Stomach (tissue), 19 donors: ENCODE measurements at places on chromosomes 4 and X.

DNA sequence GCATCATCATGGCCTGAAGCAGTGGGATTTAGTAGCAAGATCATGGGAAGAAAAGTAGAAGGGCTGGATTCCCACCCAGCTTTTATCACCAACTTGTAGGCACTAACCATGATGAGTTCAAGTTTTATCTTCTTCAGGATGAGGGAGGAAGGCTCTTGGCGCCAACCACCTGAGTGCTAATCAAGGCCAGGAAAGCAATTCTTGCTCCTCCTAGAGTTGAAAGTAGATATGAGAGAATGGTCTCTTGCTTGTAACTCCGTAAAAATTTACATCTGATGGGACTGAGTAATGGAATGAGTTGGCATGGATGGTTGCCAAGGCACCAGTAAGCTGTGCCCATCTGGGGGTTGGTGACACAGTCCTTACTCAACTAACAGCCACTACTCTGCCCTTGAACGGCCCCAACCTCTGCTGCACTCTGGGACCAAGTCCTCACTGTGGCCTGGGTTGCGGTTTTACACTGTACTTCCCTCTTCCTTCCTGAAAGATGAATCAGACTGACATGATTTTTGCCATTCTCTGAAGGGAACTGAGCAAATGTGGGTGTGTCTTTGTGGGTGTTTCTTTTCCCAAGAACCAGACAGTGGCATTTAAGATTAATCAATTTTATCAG lies 39.4 kb upstream of the NDP start:
- DNase-seq: peak; percentile 11

DNA sequence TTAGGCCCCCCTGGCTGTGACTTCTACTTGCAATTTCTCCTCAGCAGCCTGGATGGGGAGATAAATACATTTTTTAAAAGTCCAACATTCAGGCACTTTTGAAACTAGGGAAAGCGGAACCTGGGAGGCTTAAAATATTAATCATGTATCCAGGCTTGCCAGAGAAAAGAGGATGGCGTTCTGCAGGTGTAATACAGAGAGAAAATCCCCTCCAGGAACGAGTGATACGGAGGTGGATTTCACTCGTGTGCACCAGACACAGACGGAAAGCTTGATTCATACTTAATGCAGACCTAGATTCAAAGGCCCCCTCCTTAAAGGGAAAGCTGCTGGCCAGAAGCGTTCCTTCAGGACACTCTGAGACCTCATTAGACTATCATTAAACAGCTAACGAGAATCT lies 354.0 kb upstream of the BOD1L1 start:
- no peak for DNase-seq

DNA sequence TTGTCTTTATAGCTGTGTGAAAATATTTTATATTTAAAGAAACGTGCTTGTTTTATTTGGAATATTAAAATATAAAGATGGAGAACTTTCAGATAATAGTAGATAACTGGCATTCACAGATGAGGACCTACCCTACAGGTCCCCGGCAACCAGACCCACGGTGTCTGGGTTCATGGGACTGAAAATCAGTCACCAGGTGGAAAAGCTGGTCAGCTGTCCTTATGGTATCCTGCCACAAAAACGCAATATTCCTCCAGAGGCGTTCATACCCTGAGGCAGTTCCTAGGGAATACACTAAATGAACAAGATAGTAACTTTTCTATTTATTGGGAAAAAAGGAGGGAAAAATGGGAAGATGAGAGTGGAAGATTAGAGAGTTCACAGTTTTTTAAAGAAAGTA lies 1.2 kb downstream of the TLR6 start:
- DNase-seq: no peak

DNA sequence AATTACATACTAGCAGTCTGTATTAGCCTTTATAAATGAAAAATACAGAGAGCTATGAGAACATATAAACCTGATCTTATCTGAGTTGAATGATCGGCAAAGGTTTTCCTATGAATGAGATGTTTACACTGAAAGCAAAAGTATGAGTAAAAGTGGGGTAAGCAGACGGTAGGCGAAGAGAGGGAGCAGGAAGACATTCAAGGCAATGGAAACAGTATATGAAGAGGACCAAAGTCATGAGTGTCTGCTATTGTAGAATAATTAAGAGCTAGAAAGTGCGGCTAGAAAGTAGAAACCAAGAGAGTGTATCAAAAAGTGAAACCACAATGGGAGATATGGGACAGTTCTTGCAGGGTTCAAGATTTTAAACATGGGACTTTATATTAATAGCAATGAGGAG lies 67.0 kb upstream of the TMLHE start:
- no peak for DNase-seq

DNA sequence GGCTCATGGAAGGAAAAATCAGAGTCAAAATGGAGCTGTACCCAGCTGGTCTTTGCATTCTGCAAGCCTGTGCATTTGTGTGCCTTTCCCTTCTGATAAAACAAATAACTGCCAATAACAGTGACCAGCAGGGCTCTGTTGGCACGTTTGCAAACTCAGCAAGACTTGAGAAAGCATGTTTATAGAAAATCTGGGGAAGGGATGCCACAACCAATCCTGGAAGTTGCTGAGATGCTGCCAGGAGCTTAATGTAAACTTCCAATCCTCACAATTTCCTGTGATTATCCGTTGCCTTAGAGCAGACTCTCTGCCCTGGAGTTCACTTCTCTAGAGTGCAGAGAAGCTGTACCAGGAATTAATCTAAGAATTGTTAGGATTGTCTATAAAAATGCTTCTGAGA lies 6.9 kb upstream of the ANXA3 start:
- DNase-seq: no peak

GRCh38 chr4:25865586-25865985 lies 2.8 kb upstream of the SEL1L3 start:
- peak; percentile 81 for DNase-seq

DNA sequence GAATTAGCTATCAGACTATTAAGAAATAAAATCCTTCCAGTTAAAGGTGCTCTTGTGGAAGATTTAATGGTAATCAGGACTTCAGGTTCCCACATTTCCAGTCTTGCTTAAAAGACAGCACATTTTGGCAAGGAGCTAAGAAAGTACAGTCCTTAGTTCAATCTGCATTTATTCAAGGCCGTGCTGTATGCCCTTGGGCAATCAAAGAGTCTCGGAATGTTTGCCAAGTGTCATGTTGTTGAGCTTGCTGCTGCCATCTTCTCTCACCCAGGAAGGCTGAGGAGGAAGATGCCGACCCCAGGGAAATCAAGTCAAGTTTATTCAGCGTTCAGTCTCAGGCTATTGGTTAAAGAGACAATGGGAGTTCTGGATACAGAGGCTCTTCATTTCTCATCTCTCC lies 388.1 kb upstream of the IGFBP7 start:
- DNase-seq: no peak
